OCI-LY7 (cell line): ENCODE measurements at places on chromosomes 7 and 10. TPM values are rescaled to one million over a fixed set of nuclear protein-coding genes. Genes with fewer than 3 reads are reported as not detected.

VAX1 gene
- not detected in 2 replicates for total RNA-seq

ADIRF gene
- total RNA-seq: not detected in 2 replicates

SHH gene
- total RNA-seq: not detected in 2 replicates

DNA sequence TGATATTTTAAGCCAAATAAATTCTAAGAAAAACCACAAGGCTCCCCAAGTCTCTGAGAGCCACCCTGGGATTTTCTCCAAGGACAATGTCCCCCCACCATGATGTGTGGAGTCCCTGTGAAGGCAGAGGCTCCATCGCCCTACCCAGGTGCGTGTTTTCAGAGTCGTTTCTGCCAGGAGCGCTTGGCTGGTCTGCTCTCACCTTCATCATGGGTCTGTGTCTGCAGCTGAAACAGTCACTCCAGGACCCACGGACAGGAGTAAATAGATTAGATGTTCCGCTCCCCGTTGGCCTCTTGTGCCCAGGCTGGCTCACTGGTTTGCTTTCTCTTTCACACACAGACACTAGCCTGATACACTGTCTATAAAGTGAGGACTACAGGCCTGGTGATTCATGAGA is 217.5 kb downstream of the SFMBT2 start:
- DNase-seq: no peak

- no peak for DNase-seq
Observed at GRCh38 chr10:4704034-4704545, 121.9 kb upstream of the AKR1E2 start.

NPC1L1 gene
- not detected in 2 replicates for total RNA-seq

MDFIC gene
- not detected in 2 replicates for total RNA-seq

GRCh38 chr7:100802951-100803350 is 24.4 kb downstream of the EPHB4 start:
- no peak for DNase-seq

DNA sequence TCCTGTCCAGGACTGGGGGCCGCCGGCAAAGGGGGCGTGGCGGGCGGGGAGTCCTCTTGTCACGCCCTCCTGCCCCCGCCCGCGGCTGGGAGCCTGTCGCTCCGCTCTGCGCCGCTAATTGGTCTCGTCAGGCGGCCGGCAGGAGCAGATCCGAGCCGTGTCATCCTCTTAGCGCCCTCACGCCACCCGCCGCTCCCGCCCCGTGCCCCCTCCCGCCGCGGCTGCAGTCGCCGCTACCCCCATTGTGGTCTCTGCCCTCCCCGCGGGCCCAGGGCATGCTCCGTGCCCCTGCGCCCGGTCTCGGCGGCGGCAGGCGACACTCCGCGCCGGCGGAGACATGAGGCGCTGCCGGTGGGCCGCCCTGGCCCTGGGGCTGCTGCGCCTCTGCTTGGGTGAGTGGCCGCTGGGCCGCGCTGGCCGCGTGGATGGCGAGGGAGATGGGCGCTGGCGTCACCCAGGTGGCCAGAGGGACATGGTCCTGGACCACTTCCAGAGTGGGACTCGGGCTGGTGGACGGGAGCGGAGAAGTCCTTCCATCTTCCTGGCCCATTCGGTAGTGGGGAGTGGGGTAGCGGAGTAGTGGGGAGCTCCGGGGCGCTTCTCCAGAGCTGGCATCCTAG is at the start of gene CDHR1:
Gene CDHR1 (plus strand): TSS at position 114 of the 620 bp plus-strand sequence. CDS start 224 bp downstream, at position 338.
- no peak for DNase-seq

SPDYE8 gene
- not detected in 2 replicates for total RNA-seq

DIP2C gene
- total RNA-seq: 22.0 and 29.5 TPM in 2 replicates

PIK3CG gene
- 47.2 and 53.1 TPM in 2 replicates for total RNA-seq

- no peak for DNase-seq
Observed at GRCh38 chr10:64454962-64455361, 933.8 kb downstream of the REEP3 start.

DNA sequence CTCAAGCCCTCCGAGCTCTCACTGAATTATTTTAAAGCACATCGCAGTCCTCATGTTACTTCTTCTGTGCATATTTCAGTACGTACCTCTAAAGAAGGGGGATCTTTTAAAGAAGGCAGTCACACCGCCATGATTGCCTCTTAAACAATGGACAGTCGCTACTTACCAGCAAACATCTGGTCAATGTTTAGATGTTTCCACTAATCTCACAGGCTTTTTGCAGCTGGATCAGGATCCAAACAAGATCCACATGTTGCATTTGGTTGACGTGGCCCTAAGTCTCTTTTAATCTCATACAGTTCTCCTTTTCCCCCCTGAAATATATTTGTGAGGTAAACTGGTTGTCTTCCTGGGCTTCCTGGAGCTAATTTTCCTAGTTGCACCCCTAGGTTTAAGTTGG is 50.0 kb downstream of the PRF1 start:
- DNase-seq: no peak

DNA sequence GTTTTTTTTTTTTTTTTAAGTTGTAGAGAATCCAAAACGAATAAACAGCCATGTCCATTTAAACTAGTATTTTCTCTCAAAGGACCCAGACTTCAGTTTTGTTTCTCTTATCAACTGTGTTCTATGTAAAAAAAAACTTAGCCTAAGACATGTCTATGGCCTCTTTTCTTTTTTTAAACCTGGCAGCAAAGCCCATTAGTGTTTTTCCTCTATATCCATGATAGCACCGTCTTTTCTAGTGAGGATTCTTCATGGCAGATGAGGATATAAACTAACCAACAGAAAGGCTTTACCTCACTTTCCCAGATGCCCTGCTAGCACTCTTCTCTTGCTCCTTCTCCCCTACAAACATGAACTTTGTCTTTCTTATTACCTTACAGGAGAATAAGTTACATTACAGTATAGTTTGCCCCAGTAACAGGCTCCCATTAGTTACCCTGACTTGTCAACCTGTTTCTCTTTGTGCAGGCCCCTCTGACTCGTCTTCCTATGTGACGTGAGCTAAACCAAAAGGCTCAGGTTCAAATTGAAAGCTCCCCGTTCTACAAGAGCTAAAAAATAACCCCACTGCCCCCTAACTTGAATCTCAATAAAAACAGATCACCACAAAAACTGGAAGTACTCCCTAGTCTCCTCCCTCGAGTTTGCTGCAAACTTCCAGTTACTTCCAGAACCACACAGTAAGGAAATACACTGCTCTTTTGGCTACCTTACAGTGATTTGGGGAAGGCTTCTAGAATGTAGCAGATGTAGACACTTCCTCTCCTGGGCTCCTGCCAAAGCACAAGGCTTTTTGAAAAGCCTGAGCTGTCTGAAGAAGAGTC is 20.1 kb downstream of the P4HA1 start:
- peak; percentile 27 for DNase-seq

GRCh38 chr7:33958104-33958503 is 52.8 kb downstream of the BMPER start:
- no peak for DNase-seq

GRCh38 chr7:106982415-106982814 is 62.1 kb upstream of the PRKAR2B start:
- no peak for DNase-seq

GRCh38 chr10:13869295-13869664 is 282.5 kb downstream of the PRPF18 start:
- DNase-seq: no peak

PDGFA gene
- total RNA-seq: not detected in 2 replicates

- peak; percentile 6 for DNase-seq
Observed at GRCh38 chr10:69885379-69886013, 83.8 kb downstream of the COL13A1 start.

DNA sequence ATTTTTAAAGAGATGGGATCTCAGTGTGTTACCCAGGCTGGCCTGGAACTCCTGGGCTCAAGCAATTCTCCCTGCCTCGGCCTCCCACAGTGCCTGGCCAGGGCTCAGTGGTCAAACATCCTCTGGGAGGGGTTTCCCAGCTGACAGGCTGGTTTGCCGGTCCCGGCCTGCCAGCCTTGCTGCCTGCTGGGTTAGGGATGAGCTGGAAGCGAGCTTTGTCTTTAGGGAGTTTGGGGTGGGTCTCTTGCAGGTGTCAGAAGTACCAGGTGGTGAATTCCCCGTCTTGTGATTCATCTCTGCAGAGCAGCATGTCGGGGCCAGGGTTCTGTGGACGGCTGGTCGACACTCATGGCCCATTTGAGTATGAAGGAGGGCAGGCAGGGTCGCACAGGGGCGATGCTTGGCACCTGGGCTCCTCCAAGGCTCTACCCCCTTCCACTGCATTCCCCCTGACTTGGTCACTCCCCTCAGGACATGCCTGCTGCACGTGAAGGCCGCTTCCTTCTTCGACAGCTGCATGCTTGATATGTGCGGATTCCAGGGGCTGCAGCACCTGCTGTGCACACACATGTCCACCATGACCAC is 30.3 kb downstream of the ZAN start:
- DNase-seq: no peak

DNA sequence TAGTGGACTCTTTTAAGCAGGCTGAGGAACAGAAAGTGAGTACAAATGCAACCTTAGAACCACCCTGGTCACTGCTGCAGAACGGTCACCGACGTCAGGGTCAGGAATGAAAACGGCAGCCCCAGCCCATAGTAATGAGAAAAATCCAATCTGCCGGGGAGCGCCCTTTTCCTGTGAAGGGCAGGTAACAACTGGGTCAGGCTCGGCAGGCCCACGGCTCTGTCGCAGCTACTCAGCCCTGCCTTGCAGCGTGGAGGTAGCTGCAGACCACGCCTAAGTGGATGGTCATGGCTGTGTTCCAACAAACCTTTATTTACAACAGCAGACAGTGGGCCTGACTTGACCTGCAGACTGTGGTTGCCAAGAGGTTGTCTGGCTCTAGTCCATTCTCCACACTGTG is 563.2 kb downstream of the DNAJB6 start:
- no peak for DNase-seq

COL26A1 gene
- not detected in 2 replicates for total RNA-seq

NPSR1 gene
- total RNA-seq: not detected in 2 replicates

DNA sequence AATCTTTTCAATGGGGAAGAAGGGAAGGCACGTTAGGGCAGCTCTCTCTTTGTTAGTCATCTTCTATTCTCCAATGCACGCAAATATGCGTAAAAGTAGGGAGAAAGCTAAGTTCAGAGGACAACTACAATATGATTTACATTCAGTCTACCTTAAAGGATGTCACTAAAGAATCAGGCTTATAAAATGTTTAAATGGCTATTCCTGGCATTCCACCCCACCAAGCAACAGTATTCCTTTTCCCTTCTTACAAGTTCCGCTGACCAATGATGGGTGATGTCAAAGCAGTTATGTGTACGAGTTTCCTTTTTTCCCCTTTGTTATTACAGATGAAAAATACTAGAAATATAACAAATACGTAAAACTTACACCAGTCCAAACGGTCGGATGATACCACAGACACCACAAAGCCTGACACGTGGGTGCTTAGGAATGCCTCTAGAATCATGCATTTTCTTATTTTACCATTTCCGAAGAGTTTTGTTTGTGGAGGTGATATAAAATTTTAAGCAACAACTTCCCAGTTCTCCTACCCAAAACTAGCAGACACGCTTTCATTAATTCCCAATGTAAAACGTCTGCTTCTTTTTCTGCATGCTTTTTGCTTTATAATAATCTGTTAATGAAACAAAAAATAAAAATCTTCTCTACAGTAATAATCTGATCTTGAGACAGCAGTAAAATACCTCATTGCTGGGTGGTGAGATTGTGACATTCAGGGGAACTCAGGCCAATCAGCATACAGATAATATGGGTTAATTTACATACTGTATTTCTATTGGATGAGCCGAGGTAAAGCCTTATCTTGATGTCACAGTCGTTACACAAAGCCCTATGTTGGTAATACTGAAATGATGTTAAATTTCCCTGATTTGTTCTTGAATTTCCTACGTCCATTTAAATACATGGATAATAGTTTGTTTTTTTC is 708 bp upstream of the GPR85 start:
- no peak for DNase-seq

- DNase-seq: no peak
Observed at GRCh38 chr10:73814276-73814895, 3.0 kb upstream of the NDST2 start.

DNA sequence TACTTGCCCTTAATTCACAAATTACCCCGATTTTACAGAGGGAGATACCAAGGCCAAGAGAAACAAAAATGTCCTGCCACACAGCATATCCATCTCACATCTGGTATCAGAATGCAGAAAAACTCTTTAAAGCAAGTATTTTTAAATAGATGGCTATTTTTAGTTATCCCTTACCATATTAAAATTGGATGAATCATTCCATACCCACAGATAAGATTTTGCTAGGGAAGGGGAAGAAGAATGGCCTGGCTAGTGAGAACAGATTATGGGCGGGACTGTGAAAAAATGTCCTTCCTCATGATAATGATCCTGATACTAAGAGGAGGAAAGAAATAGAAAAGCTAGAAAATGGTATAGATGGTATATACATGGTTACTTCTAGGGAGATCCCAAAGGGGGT is 80.6 kb upstream of the GATAD1 start:
- no peak for DNase-seq

DNA sequence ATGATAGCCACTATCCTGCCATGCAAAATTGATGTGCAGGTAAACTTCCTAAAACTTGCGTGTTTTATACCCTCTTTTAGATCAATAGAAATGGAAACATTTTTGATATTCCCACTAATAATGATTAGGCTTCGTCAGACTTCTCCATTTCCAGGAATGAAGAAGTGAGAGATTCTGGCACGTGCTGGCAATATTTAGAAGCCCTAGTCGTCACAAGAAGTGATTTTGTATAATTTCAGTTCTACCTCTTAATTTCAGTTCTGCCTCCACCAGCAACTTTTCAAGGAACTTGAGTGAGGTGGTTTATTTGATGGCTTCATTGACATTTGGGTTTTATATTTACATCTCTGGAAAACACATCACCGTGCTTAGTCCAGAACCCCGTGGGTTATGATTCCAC is 61.9 kb downstream of the MRC1 start:
- DNase-seq: no peak

CNTNAP2 gene
- total RNA-seq: 0.41 TPM in 1 of 2 replicates, not detected in the other

CYP2C18 gene
- not detected in 2 replicates for total RNA-seq

FAM241B gene
- not detected in 2 replicates for total RNA-seq

PIK3AP1 gene
- total RNA-seq: 111 and 140 TPM in 2 replicates

DNA sequence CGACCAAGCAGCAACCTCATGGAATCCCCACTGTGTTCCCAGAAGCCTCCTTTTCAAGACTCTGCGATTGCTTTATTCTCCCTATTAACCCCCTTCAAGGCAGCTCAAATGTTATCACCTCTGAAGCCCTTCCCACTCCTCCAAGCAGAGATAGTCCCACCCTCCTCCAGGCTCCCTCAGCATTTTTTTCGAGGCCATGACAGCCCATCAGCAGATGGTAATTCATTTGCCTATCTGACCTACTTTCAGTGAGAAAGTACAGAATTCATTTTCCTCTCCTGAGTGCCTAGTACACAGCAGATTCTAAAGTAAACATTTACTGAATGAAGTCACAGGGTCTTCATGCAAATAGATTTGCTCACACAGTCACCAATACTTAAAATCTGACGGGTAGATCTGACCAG is 47.8 kb downstream of the HERPUD2 start:
- DNase-seq: no peak

STEAP4 gene
- not detected in 2 replicates for total RNA-seq

HTR7 gene
- total RNA-seq: 0.10 TPM in 1 of 2 replicates, not detected in the other

DNA sequence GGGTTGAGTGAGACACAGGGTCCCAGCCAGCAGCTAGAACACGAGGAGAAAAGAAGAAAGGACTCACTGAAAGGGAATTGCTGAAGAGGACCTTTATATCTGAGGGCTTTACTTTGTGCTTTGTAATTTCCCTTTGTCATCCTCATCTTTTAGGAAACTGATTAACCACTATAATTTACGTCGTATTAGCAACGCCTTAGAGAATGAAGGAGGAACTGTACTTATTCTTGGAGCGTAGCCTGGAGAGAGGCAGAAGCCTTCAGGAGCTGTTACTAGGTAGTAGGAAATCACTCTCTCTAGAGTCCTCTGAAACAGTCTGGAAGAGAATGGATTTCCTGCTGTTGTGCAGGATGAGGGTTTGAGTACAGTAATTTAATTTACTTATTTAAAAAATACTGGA is 101.0 kb upstream of the STEAP1B start:
- no peak for DNase-seq
